ENCODE measurements at places on chromosomes 5 and 9. TPM values are rescaled to one million over a fixed set of nuclear protein-coding genes. Genes with fewer than 3 reads are reported as not detected.

Gene MYOT
- 327 TPM for polyA plus RNA-seq

Gene MAMDC2
- polyA plus RNA-seq: 6.9 TPM

DNA sequence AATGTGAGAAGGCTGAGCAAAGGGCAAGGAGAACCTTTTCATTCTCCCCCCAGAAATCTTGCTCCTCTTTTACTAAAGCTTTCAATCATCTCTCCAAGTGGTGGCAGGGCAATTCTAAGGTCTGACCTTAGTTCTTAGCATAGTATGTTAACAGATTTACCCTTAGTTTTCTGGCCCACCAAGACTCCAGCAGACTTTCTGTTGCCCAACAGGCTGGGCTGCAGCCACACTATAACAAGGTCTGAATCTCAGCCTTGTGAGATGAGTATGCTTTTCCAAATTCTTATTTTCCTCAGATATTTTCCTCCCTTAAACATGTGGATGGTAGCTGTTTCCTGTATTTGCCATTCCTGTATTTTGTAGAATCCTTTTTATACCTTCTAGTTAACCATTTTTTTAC, 69.5 kb downstream of the NIPBL start:
- DNase-seq: no peak

- DNase-seq: no peak
Measured at GRCh38 chr5:175653763-175654162, 4.1 kb upstream of the HRH2 start.

- no peak for DNase-seq
Measured at GRCh38 chr5:44536650-44537260, 147.5 kb upstream of the FGF10 start.

GRCh38 chr5:164376843-164377242, 871.4 kb downstream of the MAT2B start:
- DNase-seq: no peak

DNA sequence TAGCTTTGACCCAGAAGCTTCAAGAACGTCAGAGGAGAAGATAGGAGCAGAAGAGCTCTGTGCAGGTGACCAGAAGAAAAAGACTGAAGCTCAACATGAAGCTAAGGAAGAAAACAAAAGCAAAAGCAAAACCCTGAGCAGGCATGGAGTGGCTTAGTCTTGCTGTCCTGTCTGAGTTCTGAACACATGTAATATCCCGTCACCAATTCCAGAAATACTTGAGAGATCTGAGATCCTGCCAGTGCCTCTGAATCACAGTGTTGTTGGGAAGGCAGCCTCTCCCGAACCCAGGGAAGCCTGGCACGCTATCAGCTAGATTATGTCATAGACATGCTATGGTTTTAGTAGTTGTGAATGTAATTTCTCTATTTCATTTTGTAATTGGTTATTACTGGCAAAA, 235.7 kb downstream of the ICE1 start:
- DNase-seq: no peak

Gene CXXC5
- 82.3 TPM for polyA plus RNA-seq

DNA sequence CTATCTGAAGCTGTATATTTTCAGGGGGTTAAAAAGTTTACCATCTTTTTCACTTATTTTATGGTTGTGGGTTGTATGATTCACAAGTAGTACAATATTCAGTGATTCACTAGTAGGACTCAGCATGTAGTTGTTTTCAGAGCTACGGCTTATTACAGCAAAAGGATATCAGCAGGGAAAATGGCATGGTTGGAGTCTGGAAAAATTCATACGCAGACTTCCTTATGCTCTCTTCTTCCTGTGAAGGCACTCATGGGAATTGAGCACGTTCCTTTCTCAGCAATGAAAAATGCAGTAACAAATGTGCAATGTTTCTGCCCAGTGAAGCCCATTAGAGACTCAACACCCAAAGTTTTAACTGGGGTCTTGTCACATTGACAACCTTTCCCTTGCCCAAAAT, 250.5 kb downstream of the KCNN2 start:
- no peak for DNase-seq

Gene ZNF367
- 5.2 TPM for polyA plus RNA-seq

Gene PCDHGC5
- polyA plus RNA-seq: 0.78 TPM

Gene FOXD4L5
- 0.90 TPM for polyA plus RNA-seq

- DNase-seq: no peak
Measured at GRCh38 chr5:1073239-1074102, 38.4 kb downstream of the SLC12A7 start.

DNA sequence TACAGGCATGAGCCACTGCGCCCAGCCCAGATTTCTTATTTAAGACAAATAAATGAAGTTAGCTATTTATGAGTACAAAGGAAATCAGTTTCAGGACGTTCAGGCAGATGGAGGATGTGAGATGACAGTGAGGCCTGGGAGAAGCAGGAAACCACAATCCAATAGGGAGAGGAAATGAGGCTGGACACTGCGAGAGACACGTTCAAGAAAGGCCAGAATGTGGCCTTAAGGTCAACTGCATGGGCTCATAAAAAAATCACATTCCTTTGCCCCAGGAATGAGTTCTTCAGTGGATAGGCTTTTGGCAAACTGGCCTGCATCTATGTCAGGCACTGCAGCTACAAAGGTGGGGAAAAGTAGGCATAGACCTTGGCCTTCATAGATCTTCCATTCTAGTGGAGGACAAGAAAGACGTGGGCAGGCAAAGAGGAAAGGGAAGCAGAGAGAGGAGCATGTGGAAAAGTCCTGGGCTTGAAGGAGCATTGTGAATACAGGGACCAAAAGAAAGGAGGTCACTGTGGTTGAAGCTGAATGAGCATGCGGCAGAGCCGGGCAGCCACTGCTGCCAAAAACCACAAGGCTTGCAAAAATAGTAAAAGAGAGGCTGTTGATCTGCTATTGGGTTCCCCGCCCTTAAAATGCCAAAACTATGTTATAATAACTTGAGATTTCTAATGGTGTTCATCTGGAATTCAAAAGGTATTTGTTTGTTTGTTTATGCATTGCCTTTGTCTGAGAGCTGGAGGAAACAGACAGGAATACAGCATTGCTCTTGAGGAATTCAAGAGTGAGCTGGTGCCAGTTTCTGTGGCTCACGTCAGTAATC, 133.0 kb downstream of the GNA14 start:
- DNase-seq: no peak

GRCh38 chr5:181217111-181217802, 5.8 kb upstream of the TRIM41 start:
- DNase-seq: no peak

- DNase-seq: no peak
Measured at GRCh38 chr9:24932785-24933184, 387.1 kb upstream of the IZUMO3 start.
